ENCODE measurements at places on chromosomes 1 and 21.

DNA sequence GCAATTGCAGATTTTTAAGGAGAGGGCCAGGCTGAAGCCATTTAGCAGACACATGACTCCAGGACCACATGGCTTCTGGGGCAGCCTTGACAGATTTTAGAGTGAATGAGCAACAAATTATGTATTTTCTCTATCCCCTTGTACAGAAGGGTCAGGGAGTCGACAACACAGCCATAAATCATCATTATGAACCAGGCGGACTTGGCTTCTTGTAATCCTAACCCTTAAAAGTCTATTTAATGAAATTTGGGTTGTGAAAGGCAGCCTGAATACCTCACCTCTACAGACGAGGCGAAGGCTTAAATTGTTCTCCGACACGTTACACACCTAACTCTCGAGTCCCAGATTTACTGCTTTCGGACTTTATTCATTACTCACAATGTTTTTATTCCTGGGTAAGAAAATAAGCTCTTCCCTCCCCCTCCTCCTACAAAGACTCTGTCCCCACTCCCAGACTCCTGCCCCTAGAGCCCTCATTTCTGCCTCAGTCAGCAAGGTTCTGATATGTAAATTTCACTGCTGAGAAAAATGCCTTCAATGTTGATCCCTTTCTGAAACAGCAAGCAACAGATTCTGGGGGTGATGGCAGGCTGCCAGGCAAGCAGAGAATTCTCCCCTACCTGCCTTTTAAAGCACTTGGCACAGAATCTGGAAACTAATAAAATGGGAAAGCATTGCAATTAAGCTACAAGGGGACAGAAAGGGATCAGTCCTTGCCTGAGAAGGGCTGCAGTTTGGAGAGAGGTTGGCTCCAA lies 51.6 kb downstream of the PLPP3 start:
- DNase-seq = no peak

DNA sequence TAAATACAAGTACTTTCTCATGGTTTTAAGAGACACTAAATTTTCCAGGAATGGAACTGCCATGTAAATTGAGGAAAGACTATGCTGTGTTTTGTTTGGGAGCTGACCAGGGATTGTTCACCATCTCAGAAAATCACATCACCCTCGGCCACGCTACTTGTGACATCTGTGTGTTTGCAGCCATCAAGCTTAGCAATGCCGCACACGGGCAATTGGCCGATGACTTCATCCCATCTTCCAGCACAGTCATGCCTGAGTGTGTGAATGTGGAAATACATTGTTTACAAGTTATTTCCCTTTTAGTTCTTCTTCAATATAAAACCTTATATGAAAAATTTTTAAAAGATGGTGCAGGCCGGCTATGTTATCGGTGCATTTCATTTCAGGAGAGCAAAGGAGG lies 121.6 kb downstream of the GLIS1 start:
- DNase-seq = no peak

DNA sequence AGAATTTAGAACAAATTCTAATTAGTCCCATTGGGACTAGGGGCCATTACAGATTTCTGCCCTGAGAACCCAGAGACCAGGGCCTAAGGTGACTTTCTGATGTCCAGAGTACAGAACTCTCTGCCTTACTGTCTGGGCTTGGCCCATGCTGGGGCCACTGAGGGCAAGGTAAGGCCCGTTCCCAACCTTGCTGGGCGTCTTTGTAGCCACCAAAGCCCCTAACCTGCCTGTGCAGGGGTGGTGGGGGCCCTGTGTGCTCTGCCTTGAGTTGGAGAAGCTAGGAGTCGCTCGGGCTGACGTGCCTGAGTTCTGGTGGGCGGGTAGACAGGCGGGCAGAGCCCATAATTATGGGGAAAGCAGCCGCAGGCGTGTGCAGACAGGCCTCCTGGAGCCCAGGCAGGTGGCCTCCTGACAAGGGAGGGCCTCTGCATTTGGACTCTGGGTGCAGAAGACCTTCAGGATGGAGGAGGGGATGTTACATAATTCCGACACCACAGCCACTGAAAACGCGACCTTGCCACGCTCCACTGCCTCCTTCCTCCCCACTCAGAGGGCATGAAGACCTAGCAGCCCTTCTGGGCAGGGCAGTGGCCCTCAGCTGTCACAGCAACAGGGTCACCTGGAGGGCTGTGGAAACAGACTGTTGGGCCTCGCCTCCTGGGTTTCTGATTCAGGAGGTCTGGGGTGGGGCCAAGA lies 239.9 kb upstream of the TMEM51 start:
- no peak for DNase-seq

DNA sequence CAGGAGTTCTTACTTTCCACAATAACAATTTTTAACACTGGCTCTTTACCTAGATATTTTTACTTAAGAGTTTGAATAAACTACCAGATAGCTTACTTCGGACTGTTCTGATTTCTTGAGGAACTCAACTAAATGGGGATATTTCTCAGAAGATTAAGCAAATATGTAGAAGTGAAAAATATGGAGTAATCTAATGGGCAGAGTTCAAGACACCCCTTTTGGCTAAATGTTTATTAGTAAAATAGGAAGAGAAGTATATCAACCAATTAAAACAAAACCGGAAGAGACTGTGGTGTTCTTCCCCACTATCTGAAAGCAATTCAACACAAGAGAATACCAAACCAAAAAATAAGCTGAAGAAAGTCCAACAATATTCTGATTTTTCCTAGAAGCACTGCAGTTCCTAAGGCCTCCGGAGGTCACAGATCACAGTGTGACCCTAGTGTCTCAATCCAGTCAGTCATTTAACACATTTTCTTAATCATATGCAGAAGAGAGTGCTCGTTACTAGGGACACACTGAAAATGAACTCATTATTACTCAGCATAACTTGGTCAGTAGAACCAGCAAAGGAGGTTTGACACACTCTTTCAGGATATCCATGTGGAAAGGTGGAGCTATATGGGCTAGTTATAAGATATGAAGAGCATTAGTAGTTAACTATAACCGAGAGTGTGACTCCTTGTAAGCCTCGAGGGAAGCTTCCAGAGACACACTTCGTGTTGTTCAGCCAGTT lies 5.2 kb downstream of the SIPA1L2 start:
- no peak for DNase-seq

- DNase-seq = no peak
These were observed 51.8 kb downstream of the RUNX1 start for GRCh38 chr21:34997294-34997693.

DNA sequence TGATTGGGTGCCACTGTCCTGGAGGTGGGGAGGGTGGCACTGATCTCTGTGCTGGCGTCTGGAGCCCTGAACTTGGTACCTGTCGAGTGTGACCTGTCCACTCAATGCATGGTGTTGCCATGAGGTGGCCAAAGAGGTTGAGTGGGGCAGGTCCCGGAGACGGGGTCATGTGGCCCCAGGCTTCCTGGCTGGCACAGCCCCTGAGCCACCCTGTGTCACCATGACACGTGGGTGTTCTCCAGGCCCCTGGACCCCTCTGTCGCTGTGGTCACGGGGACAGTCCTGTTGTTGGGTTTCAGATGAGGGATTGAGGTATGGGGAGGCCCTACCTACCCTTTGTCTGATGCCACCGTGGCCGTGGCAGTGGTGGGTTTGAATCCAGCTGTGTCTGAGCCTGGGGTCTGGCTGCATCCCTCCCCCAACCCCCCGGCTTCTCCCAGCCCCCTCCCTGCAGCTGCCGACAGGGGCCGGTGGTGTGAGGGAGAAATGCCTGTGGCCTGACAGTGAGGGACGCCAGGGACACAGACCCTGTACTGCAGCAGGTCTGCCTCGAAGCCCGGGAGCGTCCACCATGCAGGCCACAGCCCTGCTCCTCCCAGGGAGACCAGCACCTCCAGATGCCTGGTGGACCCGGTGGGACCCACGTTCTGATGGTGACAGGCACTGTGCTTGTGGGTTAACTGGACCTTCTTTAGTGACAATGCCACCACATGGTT lies 12.0 kb downstream of the TRPM2 start:
- no peak for DNase-seq

DNA sequence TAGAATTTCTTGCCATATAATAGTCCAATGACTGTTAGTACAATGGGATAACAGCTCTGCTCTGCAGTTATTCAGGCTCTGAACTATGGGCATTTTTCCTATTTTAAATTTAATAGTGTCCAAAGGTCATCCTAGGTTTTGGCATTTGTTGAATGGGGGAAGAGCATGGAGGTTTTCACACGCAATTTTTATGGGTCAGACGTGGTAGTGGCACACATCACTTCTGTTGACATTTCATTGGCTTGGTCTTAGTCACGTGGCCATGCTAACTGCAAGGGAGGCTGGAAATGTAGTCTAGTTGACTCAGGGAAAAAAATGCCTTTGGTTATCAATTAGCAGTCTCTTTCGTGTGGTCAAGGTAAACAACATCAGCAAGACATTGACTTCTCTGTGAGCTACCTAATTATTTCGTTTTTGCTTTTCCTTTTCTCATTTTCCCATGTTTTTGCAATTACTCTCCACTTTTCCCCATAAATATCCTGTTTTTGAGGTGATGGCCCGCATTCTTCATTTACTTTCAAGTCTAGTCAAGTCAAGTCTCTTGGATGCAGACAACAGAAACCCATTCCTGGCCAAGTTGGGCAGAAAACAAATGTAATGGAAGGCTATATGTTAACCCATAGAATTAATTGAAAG lies 82.8 kb downstream of the DYRK1A start:
- no peak for DNase-seq

GRCh38 chr1:116334015-116334547 lies 39.0 kb upstream of the ATP1A1 start:
- peak; percentile 9 for DNase-seq

DNA sequence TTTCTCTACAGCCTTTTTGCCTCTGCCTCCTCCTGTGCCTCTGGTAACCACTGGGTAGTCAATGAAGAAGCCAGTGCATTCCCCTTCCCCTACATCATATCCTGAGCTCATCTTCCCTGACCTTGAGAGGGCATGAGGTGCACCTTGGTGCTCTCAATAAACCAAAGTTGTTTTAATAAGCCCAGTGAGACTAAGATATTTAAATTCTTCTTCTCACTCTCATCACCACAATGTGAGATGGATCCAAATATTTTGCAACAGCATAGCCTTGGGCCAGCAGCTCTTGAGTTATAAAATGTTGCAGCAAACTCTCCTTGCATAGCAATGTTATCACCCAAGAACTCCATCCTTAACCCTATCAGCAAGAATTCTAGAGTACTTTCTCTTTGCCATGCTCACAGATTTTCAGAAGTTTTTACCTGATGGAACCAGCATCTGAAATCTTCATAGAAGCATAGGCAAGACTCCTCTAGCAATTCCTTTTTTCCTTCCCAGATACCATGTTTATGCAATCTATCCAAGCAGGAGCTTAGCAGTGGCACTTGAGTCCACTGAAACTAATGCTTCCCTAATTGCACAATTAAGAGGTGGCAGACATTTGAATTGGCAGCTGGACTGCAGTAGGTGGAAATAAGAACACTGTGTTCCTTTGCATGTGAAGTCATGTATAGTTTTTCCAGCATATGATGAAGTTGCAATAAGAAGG lies 36.8 kb downstream of the CDC7 start:
- DNase-seq = peak; percentile 81

GRCh38 chr1:9047019-9047418 lies 20.8 kb upstream of the SLC2A7 start:
- DNase-seq = no peak

DNA sequence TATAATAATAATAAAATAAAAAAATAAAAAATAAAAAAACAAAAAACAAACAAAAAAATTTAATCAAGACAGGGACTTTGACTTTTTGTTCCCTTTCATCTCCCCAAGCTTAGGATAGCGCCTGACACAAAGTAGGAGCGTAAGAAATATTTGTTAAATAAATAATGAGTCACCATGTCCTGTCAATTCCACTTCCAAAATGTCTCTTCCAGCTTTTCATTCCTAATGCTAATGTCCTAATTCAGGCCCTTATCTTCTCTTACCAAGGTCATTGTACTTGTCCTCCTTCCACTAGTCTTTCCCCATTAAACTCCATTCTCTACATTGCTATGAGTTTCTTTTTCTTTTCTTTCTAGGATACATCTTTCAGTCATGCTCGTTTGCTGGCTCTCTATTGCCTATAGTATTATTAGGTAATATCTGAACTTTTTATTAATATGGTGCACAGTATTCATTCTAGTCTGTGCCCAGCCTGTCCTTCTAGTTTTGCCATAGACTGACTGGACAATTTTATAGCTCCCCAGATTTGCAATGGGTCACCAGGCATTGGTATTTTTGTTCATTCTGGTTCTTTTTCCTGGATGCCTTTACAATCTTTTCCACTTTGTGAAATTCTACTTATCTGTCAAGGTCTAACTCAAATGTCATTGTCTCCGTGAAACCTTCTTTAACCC lies 11.4 kb downstream of the NEXN start:
- no peak for DNase-seq

DNA sequence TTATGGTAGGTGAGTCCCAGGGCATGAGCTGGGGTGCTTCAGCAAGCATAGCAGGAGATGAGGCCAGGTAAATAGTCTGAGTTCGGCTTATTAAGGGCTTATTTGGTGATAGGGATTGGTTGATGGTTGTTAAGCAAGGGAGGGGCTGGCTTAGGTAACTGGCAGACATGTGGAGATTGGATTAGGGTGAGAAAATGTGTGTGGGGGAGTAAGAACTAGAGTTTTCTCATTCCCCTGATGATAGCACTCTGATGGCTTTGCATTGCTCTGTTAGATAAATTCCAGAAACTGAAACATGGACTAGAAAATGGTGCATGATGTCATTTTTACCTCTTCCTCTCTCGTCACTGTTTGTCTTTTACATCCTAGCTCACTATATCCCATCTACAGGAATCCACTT lies 53.6 kb downstream of the FGGY start:
- DNase-seq = no peak

- DNase-seq = no peak
These were observed 303.8 kb downstream of the DISC1 start for GRCh38 chr1:231930257-231930947.

DNA sequence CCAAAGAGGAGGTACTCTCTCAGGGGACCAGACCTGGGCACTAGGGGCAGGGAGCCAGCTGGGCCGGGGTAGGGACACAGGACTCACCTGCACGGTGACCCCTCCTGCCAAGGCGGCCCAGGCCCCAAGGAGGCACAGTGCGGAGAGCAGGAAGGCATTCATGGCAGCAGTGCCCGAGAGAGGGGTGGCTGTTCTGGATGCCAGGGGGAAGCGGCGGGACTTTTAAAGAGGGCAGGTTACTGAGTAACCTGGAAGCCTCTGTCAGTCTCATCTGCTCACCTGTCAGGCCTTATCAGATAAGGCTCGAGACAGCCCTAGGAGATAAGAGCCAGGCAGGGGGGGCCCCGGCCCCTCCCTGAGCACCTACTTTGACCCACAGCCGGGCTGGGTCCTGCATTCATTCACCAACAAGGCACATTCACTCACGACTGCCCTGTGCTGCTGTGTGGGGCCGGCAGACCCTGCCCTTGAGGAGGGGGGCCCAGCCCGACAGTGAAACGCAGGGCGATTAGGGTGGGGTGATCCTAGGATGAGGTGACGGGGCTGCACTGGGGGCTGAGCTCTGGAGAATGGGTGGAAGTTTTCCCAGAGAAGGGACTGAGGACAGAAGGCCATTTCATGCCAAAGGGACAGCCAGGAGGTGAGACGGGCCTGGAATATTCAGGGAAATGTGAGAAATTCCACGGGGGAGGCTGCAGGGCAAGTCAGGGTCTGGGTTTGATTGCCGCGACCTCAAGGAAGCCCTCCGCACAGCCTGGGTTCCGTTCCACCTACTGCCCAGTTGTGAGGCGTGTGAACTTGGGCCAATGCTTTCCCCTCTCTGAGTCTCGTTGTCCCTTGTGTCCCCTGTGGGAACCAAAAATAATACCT lies at the start of gene GUCA2A:
GUCA2A (minus strand) TSS at position 195 of the 870 bp plus-strand sequence; CDS start at position 162, 33 bp downstream.
- DNase-seq = no peak

GRCh38 chr1:76713535-76713934 lies 153.7 kb upstream of the ST6GALNAC5 start:
- no peak for DNase-seq

GRCh38 chr21:43315244-43316137 lies 111.4 kb downstream of the SIK1 start:
- no peak for DNase-seq
